ENCODE measurements at places on chromosomes 3 and 15.

GRCh38 chr3:176663837-176664831 lies 533.1 kb downstream of the TBL1XR1 start:
- DNase-seq = no peak

DNA sequence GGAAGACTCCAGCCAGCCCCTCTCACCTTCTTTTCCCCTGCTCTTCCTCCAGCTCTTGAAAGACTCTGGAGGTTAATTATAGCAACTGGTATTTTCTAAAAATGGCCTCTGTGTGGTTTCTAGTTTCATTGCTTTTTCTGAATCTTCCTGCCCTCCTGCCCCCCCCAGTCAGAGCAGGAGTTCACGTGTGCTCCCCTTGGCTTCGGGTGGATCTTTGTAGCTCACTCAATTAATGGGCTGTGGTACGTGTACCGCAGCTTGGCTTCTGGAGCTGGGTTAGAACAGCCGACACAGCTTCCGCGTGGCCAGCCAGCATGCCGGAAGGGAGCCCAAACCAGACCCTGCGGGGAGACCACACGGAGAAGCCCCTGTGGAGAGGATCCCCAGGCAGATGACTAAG lies 31.5 kb downstream of the TM2D3 start:
- DNase-seq = no peak

DNA sequence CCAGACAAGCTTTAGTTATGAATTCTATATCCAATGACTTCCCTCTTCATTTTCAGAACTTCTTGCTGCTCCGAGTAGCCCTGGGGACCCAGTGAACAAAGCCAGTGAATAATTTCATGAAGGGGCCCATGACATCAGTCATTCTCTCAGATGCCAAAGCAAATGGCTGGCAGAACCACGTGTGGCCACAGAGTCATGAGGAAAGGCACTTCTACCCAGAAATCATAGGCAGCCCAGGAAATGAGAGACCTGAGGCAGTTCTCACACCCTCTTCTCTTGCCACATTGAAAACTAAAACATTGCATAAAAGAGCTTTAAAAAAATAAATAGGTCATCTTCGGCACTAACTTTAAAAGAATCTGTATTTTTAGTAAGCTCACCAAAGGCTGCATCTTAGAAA lies 4.3 kb upstream of the UACA start:
- DNase-seq = no peak

DNA sequence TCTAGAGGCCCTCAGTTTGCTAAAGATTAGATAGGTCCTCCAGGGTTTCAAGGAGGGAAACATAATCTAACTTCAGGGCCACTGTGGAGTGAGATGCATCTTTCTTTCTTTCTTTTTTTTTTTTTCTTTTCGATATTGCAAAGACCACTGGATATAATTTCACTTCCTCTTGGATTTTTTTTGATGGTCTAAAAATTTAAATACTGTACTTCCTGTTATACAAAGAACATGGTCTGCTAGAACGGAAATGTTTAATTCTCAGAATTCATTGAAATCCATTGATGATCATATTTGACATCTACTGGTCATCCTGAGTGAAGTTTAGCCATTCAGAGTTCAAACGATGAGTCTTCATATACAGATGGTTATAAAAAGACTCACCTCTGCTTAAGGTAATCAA lies 808.8 kb upstream of the LMCD1 start:
- no peak for DNase-seq

GRCh38 chr3:50119786-50120185 lies 31.1 kb downstream of the RBM5 start:
- DNase-seq = no peak

DNA sequence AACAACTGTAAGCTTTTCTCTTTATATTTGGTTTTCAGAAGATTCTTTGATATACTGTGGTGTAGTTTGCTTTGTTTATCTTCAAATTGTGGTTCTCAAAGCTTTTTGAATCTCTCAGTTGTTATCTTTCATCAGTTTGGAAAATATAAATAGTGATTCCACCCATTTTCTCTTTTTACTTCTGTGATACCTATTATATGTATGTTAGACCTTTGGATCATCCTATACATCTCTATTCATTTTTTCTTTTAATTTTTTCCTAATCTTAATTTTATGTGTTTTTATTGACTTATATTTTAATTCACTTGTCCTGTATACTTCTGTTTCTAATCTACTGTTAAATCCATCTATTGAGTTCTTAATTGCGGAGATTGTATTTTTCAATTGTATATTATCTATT lies 160.7 kb upstream of the COL8A1 start:
- no peak for DNase-seq

GRCh38 chr3:20346369-20346768 lies 160.4 kb upstream of the SGO1 start:
- no peak for DNase-seq

DNA sequence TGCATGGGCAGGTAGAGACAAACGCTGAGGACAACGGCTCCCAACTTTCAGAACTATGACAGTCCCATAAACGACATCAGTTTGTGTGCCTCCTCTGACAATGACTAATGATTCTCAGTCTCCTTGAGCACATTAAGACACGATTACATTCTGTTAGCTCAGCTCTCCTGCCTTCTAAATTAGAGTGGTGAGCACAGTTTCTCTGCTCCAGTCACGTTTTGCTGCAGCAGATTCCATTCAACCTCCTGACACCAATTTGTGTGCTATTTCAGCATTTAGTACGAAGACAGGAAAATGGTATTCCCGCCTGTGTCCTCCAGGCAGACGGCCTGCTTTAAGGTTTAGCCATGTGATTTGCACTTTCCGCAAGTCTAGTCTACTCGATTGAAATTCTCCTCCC lies 458.4 kb upstream of the CFAP20DC start:
- DNase-seq = no peak

DNA sequence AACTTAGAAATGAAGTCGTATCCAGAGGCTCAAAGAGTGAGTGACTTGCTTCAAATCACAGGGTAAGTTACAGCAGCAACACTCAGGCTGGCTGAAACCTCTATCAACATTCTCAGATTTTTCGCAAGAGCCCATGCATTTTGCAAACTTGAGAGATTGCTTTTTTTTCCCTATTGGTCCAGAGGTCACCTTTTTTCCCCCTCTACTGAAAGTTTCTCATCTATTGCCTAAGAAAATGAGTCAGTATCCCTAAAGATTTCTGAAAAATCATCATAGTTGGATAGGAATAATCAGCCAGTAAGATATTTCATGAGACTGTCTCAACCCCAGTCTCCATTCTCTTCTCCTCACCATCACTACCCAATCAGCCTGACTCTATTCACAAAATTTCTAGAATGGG lies 410.6 kb downstream of the FOXP1 start:
- DNase-seq = no peak

DNA sequence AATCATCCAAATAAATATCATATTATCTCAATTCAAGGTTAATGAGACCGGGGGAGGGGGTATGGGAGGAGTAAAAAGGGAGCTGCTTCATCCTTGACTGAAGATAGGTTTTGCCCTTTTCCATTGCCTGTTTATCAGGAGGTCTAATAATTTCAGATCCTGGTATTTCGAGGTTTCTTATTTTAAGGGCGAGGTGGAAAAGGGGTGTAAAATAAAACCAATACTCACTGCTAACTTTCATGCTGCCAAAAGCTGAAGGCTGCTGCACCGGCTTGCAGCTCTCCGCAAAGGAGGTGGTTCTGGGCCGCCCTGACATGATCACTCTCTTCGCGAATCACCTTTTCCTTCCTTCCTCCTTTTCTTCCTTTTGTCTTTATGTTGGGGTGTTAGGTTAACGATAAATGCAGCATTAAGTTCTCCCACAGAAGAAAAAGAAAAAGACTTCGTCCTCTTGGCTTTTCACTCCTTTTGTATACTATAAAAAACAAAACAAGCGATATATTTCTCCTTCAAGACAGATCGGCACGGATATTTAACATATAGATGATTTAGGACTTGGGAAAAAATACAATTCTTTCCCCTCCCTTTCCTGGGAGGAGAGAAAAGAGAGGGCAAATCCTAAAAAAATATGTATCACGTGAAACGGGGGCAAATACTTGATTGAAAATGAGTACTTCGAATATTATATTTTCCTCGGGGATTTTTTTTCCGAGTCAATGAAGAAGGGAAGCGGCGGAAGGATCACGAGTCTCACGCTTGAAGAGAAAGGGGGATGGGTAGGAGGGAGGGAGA lies 932 bp downstream of the GSK3B start:
- peak; percentile 33 for DNase-seq

DNA sequence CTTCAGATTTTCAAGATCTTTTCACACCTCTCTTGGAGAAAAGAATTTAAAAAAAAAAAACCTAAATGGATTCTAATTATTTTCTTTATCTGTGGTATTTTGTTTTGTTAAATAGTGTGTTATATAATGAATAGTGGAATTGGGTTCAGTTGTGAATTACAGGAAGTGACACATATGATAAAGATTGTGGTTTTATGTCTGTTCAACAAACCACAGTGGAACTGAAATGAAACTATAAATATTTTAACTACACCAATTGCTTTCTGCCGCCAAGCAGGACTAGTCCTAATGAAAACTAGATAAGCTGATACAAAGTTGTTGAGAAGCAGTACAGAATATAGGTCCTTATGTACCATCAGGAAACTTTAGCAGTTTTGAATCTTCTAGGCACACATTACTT lies 121.6 kb downstream of the UBE2E2 start:
- no peak for DNase-seq

- DNase-seq = no peak
Observed at GRCh38 chr3:149180057-149180573, 41.5 kb downstream of the CP start.

DNA sequence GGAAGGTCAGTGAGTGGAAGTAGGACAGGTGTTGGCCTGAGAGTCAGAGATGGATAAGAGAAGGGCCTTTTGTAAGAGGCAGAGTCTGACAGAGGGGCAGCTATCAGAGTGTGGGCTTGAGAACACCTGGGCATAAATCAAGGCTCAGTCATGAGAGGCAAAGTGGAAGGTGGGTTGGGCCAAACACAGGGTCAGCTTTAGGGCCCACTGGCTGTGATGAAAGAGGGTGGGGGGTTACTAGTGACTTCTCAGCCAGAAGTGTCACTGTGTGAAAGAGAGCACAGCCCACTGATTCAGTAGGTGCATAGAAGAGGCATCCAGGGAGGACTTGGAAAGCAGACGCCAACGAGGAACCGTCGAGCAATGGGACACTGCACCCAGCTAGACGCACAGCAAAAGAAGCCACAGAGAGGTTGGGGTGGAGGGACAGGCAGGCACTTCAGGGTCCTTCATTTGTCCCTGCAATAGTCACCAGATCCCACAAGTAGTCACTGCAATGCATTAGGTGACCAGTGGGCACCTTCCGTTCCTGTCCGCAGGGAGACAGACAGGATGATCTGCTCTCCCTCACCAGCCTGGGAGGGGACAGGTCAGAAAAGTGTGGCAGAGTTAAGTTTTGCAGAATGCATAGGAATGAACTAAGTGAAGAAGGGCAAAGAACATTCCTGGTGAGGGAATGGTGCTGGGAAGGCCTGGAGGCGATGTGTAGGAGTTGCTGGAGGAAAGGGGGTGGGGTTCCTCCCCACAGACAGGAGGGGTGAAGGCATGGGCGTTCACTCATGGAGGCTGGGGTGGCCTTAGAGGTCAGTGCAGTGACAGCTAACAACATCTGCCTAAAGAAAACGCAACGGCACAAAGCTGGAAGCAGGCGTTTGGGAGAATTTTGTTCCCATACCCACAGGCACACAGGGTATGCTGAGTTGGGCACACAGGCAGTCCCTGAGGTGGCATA lies 36.3 kb downstream of the MESD start:
- DNase-seq = no peak

GRCh38 chr3:117903226-117903625 lies 1131.4 kb downstream of the IGSF11 start:
- DNase-seq = no peak

DNA sequence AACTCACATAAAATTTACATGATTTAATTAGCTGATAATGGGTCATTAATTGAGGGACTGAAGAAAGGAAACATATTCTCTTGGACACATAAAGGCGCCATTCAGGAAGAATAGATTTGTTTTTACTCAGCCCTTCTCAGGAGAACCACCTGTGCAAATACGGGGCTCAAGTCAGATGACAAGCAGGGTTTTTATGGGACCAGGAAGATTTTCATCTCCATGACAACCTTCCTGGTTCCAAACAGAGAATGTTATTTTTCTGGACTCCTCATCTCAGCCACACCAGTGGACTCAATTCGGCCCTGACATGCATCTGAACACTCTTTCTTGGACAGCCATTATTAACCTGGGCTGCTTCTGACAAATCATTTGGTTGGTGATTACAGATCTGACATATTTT lies 120.5 kb downstream of the PDZRN3 start:
- no peak for DNase-seq

- no peak for DNase-seq
Observed at GRCh38 chr15:57003418-57003817, 85.0 kb downstream of the TCF12 start.

- DNase-seq = no peak
Observed at GRCh38 chr3:103786296-103786695, 1351.5 kb downstream of the ZPLD1 start.

DNA sequence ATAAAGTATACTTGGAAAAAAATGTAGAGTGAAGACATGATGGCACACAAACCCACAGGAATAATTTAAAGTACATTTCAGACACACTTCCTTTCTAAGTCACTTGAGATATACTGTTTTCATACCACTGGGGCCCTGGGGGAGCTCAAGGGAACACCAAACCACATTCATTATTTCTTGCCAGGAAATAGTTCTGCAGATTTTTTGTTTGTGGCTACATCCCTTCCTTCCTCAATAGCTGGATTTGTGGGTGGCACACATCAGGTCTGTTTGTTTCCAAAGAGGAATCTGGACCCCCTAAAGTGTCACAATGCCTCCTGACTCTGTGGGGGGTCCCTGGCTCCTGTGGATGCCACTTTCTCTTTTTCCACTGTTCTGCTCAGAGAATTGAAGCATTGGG lies 153.5 kb upstream of the COL8A1 start:
- DNase-seq = no peak

- no peak for DNase-seq
Observed at GRCh38 chr3:66399529-66400232, 101.1 kb downstream of the LRIG1 start.

GRCh38 chr3:127990051-127990450 lies 62.2 kb upstream of the SEC61A1 start:
- DNase-seq = no peak

DNA sequence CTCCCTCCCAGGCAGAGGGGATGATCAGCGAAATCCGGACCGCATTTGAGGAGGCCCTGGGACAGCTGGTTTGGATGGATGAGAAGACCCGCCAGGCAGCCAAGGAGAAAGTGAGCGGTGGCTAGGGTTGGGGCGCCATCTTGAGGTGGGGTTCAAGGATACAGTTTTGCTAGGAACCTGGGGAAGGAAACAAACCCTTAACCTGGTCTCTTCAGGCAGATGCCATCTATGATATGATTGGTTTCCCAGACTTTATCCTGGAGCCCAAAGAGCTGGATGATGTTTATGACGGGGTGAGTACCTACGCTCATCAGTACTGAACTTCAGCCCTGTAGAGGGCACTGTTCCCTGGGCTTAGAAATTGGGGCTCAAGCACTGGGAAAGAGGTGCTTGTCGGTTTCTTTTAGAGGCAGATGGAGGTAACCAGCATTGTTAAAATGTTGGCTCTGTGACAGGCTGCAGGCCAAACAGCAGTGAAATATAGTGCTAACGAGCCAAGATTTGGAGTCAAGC lies 9.6 kb upstream of the PSMD2 start:
- peak; percentile 91 for DNase-seq

All from H1 (cell line).